Large intestine (tissue), 12 donors: ENCODE measurements at places on chromosomes 1 and 21.

GRCh38 chr1:6584126-6585080 is 4.6 kb downstream of the ZBTB48 start:
- no peak for DNase-seq

DNA sequence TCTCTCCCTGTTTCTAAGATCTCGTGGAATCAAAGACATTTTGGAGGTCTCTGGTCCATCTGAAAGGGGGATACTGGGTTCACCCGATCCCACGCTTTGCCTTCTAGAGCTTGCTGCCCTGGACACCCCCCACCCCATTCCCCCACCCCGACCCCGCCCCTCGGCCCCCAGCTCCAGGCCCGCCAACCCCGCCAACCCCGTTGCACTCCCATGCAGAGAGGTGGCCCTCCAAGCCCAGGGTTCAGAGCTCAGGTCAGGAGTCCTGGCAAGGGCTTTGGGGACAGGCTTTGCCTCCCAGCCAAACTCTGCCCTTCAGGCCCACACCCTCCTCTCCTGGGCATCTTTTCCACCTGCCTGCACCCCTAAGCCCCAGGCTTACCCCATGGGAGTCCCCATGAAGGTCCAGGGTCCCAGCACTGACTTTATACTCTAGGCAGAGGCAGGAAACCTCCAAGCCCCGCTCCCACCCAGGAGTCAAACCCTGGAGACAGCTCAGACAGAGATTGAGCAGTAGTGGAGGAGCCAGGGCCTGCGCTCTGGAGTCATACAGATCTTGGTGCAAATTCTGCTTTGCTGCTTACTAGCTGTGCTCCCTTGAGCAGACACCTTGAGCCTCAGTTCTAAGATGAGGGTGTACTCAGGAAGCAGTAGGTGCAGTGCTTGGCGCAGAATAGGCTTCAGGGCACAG is 155.9 kb downstream of the FOXD2 start:
- DNase-seq: no peak

DNA sequence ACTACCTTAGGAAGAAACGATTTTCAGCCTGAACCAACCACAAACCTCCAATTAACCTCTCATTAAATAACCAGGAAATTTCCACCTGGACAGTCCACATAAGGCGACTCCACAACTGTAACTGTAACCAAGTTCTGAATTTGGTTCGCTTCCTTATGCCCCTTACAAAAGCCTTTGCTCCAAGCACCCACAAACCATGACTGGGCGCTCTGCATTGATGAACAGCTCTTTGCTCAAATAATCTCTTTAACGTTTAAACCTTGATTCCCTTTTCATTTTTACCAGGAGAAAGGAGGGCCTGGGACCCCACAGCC is 38.2 kb upstream of the ZNF124 start:
- no peak for DNase-seq

DNA sequence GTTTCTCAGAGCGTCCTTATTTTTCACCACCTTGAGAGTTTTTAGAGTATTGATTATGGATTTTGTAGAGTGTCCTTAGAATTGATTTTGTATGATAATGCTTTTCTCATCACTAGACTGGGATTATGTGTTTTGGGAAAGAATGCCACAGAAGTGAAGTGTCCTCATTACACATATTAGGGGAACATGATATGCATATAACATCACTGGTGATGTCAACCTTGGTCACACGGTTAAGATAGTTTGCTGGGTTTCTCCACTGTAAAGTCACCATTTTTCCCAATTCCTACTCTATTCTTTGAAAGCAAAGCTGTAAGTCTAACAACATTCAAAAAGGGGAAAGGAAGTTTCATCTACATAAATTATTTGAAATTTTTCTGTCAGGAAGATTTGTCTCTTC is 39.6 kb upstream of the PALMD start:
- DNase-seq: no peak

DNA sequence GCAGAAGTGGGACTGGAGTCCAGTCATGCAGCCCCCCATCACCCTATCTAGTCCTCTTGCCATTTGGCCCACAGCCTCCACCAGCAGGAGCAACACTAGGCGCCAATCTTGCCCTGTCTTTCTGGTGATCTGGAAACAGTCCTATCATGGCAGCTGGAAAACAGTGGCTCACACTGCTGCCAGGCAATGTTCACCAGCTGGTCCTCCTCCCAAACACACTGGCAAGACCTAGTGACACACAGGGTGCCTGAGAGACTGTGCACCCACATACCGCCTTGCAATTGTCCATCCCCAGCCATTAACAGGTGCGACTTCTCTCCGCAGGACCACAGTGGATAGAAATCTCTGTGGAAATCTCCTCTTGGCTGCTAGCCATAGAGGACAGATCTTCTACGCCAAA is 105.5 kb downstream of the HIVEP3 start:
- DNase-seq: no peak

- DNase-seq: no peak
These were observed 9.9 kb downstream of the SYNJ1 start for GRCh38 chr21:32717851-32718316.

- no peak for DNase-seq
These were observed 4.0 kb upstream of the ASPM start for GRCh38 chr1:197150336-197151005.

DNA sequence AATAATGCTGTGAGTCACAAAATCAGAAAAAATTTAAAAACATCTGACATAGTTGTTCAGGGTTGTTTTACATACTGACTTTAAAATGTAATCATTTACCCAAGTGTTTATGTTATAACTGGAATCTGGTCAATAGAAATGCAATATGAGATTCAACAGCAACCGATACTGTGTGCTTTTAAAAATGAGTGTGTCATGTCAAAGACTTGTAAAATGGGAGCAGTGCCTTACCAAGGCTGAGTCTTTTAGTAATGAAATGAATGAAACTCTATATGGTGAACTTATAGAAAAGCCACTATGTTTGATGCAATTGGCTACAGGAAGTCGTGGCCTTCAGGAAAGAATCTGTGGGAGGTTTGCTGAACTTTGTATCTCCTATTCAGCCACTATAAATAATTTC is 570.2 kb downstream of the DPYD start:
- DNase-seq: no peak

- peak; percentile 86 for DNase-seq
These were observed 49.1 kb upstream of the SERBP1 start for GRCh38 chr1:67479146-67479891.

DNA sequence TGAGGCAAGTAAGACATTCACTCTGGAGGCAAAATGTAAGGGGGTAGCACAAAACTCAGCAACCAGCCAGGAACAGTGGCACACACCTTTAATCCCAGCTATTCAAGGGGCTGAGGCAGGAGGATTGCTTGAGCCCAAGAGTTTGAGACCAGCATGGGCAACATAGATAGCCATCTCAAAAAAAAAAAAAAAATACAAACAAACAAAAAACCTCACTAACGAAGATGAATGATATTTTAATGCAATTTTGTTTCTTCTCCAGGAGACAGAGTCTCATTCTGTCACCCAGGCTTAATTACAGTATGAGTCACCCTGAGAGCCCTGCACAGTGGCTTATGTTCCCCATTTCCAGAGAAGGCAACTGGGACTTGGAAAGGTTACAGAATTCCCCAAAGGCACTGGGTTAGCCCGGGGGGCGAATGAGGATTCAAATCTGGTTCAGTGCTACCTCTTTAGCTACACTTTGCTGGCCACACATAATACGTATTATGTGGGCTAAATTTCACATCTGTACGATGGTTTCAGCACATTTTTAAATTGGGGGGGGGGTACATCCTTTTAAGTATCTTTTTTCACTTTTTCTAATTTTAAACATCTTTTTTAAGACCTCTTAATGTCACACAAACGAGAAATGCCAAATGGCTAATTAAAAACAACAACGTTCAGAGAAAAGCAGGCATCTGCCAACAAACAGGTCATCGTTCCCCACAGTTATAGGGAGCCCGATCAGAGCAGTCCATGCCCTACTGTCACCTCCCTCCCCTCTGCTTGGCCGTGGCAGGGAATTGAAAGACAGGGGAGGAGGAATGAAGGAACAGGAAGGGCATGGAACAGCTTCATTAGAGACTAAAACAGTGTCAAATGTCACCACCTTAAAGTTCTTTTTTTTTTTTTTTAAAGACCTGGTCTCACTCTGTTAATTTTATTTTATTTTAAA is 3.5 kb downstream of the CELA2A start:
- no peak for DNase-seq

DNA sequence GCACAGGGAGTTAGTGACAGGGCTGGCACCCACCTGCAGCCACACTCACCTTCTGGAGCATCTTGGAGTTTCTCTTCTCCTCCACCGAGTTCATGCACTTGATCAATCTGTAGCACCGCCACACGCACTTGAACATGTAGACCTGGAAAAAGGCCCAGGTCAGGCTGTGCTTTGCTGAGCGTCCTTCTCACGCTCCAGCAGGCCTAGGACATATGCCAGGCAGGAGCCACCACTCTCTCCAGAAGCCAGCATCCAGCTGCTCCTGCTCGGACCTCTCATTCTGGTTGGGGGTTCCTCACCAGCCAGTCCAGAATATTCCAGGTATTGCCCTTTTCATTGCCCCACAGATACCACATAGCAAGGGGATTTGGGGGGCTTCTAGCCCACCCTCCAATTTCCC is 11.7 kb upstream of the MATN1 start:
- no peak for DNase-seq

GRCh38 chr1:111274653-111275052 is 16.0 kb upstream of the CHIA start:
- no peak for DNase-seq

GRCh38 chr1:9860887-9861286 is 37.1 kb upstream of the CLSTN1 start:
- no peak for DNase-seq

DNA sequence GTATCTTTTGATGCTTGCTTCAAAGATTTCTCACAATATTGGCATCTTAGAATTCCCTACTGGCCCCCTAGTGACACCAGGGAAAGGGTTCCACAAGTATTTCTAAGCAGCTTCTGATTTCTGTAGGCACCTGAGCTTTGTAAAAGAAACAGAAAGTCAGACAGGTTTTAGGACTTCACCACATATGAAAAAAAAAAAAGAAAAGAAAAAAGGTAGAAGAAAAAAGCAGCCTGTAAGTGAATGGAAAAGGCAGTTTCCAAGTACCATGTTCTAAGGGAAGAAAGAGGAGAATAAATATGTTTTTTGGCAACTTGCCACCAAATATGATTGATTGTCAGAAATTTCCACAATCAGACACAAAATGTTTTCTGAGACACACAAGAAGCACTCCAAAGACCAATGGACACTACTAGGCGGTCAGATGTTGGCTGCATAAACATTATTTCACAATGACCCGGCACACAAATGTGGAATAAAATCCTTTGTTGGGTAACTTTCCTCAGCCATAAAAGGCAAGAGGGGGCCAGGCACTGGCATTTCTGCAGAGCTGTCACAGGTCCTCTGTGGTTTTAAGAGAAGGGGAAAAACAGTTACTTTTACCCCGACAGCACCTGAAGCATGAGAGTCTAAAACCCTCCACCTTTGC is 12.7 kb upstream of the CPLANE2 start:
- DNase-seq: no peak

DNA sequence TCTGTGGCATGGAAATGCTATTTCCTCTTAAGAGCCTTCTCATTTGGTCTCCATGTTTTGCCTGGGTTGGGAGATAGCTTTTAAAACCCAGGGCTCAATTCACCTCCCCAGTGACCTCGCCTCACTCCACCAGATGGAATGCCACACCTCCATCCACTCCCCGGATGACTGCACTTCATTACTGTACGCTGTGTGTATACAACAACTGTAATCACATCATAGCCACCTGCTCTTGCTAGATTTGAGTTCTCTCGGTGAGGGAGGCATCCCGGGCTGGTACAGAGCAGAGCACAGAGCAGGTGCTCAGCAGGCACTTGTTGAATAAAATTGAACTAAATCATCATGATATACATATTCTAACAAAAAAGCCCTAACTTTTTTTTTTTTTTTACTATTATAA is 26.0 kb downstream of the SDE2 start:
- peak; percentile 23 for DNase-seq

GRCh38 chr21:45283035-45283610 is 4.6 kb downstream of the POFUT2 start:
- DNase-seq: no peak

GRCh38 chr21:33047231-33047630 is 21.5 kb downstream of the OLIG2 start:
- no peak for DNase-seq

GRCh38 chr21:38852278-38852677 is 46.5 kb downstream of the ETS2 start:
- DNase-seq: no peak

- no peak for DNase-seq
These were observed 3895.3 kb downstream of the SRGAP2C start for GRCh38 chr1:125080077-125080476.

DNA sequence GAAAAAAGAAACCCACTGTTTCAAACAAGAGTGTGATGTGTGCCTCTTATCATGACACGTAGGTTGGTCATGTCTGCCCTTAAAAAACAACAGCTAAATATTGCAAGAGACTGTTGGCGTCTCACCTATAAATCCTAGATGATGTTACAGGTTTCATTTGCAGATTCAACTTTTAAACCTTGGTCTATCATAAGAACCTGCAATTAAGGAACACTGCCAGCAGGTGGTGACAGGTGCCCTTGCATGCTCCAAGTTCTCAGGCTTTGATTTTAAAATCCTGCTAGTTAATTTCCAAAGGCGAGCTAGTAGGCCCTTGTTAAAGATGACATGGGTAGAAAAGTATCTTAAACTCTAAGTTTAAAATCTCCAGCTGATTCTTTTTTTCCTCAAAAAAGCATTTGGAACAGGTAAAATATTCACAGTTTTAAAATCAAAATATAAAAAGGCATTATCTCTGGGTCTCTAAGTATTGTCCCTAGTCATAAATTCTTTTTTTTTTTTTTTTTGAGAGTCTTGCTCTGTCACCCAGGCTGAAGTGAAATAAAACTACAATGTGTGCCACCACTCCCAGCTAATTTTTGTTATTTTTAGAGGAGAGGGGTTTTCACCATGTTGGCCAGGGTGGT is 39.1 kb downstream of the CLSTN1 start:
- DNase-seq: peak; percentile 41

DNA sequence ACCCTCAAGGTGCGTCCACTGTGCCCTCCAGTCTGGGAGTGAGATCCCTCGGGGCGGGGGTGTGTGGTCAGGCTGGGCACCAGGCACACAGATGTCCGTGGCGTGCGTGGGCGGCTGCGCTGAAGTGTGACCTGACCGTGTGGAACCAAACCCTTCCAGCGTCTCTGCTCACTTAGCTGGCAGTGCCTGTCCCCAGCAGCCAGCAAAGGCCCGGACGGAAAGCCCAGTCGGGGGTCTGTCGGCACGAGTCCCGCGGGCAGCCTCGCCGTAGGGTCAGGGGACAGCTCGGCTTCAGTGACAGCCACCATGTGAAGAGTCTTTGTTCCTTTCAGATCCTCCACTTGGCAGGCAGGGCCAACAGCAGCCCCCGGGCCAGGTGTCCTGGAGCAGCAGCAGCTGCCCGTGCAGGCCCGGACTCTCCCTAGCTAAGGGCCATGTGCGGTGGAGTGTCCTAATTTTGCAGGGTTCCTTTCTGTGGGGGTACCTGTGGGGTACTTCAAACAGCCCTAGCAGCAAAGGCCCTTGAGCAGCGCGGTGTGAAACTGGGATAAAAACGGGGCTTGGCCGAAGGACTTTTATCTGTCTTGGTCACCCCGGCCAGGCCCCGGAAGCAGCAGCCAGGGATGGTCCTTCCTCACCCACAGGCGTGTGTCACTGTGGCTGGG is 11.6 kb downstream of the TTLL10 start:
- DNase-seq: no peak

GRCh38 chr1:22790232-22791008 is 79.8 kb downstream of the EPHB2 start:
- no peak for DNase-seq

- no peak for DNase-seq
These were observed 164.3 kb downstream of the SETD4 start for GRCh38 chr21:35896060-35896459.
